ENCODE measurements at places on chromosomes 5 and 9.

GRCh38 chr9:133970581-133971058 lies 21.5 kb downstream of the VAV2 start:
- DNase-seq, result no peak

GRCh38 chr5:181044662-181045305 lies 4.7 kb downstream of the BTNL9 start:
- DNase-seq, result no peak

DNA sequence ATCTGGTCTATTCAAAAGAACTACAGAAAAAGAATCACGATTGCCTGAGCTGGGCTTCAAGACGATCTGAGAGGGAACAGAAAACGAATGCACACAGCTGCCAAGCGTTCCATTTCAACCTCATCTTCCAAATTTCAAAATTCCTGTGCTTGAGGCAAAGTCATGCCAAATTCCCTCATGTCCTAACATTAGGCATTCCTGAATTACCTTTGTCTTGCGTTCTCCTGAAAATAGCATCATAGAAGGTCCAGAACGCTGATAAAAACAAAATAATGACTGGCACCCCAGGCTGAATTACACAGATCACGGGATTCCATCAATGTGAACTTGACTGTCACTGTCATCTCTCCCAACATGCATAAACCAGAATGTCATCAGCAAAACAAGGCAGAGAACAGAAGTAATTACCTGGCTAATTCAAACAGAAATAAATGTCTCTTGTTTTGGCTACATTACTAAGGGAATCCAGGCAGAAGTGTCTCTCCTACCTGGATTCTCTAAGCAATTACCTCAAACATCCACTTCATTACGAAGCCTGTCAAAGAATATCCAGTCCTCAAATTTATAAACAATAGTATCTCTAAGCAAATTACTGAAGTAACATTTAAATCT lies 12.0 kb upstream of the CDH6 start:
- DNase-seq, result no peak

DNA sequence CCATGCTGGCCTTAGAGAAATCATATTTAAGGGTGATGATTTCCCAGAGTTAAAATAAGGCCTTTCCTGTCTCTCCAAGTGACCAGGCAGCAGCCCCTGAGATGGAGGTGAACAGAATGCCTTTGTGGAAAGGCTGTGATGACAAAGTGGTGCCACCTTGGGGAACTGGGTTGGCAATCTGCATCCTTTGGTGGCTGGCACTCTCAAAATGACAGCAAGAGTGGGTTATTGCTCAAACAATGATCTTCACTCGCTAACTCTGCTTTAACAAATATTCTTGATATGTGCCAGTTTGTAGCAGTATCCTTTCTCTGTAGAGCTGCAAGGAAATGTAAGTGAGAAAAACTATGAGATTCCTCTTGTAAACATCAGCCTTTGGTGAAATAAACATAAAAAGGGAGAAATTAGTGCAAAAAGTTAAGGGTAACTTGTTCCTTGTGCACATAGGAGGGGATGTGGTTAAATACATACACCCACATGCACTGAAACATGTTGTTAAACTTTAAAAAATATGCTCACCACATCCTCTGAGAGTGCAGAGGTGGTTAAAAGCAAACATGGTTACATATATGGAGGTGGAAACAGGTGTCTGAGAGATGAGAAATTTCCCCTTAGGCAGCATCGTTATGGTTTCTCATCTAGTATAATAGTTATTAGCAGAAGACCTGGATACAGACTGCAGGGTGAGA lies 373.4 kb upstream of the CTNND2 start:
- DNase-seq, result no peak

- DNase-seq, result no peak
Measured at GRCh38 chr9:115098226-115098965, 19.6 kb downstream of the TNC start.

GRCh38 chr5:56659971-56660370 lies 155.4 kb upstream of the MAP3K1 start:
- no peak for DNase-seq
